Activated naive CD8-positive, alpha-beta T cell treated with anti-CD3 and anti-CD28 coated beads for 36 hours (primary cell): ENCODE measurements at places on chromosomes 12 and 14.

GRCh38 chr14:85702191-85702590 is 172.2 kb downstream of the FLRT2 start:
- DNase-seq, result no peak

- no peak for DNase-seq
These were observed 42.9 kb upstream of the NOS1 start for GRCh38 chr12:117404203-117404853.

DNA sequence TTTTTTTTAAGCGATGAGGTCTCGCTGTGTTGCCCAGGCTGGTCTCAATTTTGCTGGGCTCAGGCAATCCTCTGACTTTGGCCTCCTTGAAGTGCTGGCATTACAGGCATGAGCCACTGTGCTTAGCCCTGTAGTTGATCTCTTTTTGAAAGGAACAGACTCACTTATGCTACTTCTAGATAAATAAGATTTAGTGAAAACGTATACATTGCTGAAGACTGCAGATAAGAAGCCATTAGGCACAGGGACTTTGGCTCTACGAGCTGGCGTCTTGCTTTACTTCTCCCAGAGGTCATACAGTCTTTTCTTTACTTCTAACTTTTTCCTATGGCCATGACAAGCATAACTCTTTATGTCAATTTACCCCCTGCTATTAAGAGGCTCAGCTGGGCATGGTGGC is 9.4 kb downstream of the PTGR2 start:
- DNase-seq, result no peak

DNA sequence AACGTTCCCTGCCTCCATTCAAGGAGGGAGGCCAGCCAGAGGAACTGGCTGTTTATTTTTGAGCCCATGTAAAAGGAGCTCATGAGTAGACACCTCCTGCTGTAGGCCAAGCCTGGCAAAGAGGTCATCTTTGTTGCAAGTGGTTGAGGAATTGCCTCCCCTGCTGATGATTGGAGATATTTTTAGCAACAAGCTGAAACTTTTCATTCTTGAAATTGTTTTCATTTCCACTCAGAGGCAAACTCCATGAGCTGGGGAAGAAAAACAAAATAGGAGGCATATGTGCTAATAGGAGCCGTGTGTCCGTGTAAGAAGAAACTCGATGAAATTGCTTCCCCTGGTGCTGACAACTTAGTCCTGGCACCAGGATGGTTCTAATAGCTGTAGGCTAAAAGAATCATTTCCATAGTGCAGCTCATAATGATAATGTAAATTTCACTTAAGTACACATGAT is 440.1 kb upstream of the FAR2 start:
- DNase-seq, result no peak

DNA sequence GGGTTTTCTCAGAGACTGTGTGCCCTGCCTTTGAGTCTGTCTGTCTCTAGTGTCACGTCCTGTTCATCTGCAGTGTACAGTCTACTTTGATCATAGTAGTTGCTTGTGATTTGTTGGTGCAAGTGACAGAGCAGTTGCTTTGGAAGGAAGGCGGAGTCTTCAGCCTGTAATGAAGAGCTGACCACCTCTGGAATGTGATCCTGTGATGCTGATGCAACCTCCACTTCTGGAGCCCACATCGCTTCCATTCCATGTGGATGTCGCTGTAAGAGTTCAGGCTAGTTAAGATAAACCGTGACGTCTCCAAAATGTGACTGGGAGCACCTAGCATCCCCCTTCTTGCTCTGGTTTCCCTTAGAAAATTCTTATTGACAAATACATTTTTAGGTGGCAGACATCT is 51.8 kb downstream of the PELI2 start:
- no peak for DNase-seq
